ENCODE measurements at places on chromosomes 16 and 17.
A peak's percentile ranks its signal among the peaks of the same experiment; 100 is the strongest.

DNA sequence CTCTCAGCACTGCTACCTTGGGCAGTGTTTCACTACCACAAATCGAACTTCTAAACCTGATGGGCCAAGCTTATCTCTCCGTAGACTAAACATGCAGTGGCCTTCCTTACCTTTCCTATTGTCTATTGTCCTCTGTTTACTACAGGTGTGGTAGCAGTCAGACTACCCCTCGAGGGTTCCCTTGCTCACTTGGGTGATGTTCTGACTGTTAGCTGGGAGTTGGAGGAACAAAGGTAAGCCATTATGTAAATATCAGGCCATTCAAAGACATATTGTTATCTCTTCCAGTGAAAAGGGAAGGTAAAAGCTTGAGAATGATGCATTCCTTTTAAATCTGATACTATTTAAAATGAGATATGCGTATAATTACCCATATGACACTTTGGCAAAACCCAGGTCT, 828.3 kb upstream of the EEF2KMT start:
- DNase-seq: no peak

GRCh38 chr17:17385491-17385890, 82.3 kb downstream of the NT5M start:
- no peak for DNase-seq

DNA sequence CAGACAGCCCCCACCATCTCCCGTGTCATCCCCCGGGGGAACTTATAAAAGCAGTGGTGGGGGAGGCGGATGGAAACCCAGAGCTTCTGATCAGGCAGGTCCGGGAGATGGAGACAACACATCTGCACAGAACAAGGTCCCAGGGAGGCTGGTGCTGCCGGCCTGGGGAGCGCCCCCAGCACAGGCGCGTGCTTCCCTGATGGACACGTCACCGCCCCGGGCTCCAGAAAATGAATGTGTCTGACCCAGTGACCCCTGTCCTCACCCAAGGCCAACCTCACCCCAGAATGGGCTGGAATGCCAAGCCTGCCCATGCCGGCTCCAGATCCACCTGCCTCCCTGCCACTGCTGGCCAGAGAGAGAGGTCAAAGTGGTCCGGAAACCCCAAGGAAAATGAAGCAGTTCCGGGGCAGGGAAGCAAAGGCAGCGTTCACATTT, 12.5 kb downstream of the SLC7A5 start:
- DNase-seq: no peak

- DNase-seq: no peak
These were observed 2.9 kb upstream of the SRCIN1 start for GRCh38 chr17:38608648-38609047.

GRCh38 chr16:81861915-81862314, 82.8 kb downstream of the PLCG2 start:
- DNase-seq: no peak

- DNase-seq: no peak
These were observed 94.6 kb downstream of the SOCS1 start for GRCh38 chr16:11161439-11161838.

DNA sequence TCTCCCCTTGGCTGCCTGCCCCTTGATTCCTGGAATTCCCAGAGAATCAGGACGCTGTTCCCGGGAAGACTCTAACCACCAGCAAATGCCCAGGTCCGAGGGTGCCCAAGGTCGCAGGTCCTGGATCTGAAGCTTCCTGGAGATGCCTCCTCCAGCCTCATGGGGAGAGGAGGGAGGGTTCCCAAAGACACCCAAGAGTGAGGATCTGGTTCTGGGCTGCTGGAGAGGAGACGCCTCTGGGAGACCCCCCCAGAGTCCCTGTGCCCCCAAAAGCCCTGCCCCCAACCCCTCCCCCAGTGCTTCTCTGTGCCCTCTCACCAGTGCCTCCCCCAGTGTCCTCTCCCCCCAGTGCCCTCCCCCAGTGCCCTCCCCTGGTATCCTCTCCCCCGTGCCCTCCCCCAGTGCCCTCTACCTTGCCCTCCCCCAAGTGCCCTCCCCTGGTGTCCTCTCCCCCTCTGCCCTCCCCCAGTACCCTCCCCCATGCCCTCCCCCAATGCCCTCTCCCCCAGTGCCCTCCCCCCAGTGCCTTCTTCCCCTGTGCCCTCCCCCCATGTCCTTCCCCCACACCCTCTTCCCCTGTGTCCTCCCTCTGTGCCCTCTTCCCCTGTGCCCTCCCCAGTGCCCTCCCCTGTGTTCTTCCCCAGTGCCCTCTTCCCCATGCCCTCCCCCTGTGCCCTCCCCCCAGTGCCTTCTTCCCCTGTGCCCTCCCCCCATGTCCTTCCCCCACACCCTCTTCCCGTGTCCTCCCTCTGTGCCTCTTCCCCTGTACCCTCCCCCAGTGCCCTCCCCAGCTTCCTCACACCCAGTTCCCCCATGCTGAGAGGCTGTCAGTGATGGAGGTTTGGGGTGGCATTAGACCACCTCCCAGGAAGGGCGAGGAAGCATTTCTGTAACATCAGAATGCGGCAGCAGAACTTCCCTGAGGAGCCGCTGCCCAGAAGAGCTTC, 6.3 kb upstream of the SECTM1 start:
- no peak for DNase-seq

DNA sequence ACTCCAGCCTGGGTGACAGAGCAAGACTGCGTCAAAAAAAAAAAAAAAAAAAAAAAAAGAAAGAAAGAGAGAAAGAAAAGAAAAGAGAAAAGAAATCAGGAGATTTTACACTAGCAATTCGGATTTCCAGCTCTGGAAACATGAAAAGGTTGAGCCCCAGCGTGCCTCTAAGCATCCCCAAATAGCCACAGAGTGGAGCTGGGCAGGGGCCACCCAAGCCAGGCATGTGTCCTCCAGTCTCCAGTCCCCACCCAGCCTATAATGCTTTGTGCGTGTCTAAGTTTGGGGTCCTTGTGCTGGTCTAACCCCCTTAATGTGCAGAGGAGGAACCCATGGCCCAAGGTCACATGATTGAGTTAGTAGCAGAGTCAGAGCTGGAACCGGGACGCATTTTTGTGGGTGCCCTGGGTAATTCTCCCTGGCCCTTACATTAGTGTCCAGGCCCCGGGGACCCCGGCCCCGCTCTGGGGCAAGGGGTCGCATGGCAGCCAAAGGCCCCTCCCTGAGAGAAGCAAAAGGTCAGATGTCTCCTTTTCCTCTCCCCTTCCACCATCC, 19.9 kb downstream of the ADAM11 start:
- DNase-seq: no peak

DNA sequence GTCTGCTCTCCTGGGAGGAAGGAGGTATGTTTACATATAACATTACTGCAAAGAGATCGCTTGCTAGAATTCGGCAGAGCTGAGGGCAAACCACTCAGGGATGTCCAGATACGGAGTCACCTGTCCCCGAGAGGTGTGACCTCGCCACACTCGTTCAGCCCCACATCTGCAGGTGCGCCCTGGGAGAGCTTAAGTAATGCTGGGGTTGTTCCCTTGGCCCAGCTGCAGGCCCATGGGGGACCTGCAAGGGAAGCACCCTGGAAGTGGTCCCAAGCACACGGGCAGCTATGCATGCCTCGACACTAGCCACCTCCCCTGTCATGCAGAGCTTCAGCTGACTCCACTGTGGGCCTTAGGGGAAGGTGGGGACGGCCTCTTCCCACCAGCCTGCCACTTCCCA, 22.2 kb downstream of the USP22 start:
- DNase-seq: no peak

DNA sequence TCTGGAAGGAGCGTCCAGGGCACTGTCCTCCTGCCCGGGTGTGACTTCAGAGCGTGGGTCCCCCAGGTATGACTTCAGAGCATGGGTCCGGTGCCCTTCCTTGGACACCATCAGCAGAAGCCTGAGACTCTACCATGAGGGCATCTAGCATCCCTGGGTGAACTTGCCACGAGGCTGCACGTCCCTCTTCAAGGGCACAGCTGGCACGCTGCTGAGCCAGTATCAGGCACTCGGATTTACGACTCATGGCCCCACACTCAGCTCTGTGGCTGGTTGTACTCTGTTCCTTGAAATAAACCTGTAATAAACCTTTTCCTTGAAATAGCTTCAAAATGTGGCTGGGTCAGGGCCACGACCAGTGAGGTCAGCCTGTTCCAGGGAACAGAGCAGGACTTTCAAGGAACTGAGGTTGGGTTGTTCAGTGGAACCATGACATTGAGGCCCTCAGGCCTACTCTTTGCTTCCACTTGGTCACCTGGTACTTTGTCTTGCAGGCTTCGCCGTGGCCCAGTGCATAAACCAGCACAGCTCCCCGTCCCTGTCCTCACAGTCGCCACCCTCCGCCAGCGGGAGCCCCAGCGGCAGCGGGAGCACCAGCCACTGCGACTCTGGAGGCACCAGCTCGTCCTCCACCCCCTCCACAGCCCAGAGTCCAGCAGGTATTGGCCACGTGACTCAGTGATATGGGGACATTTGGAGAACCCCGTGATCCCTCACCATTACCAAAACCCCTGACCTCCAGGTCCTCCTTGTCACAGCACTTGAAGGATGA, 89.9 kb downstream of the SOCS1 start:
- DNase-seq: no peak

DNA sequence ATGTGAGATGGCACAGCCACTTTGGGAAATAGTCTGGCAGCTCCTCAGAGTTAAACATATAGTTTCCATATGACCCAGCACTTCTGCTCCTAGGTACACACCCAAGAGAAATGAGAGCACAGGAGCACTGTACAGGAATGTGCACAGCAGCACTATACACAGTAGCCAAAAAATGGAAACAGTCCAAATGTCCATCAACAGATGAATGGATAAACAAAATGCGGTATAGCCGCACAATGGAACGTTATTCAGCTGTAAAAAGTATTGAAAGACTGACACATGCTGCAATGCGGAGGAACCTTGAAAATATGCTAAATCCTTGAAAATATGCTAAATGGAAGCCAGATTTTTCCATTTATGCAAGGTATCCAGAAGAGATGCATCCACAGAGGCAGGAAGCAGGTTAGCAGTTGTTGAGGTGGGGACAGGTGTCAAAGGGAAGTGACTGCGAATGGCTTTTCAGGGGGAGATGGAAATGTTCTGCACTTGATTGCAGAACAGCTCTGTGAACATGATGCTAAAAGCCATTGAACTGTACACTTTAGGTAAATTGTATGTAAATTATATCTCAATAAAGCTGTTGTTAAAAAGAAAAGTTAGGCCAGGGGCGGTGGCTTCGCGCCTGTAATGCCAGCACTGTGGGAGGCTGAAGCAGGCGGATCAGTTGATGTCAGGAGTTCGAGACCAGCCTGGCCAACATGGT, 80.7 kb downstream of the MPRIP start:
- DNase-seq: no peak

DNA sequence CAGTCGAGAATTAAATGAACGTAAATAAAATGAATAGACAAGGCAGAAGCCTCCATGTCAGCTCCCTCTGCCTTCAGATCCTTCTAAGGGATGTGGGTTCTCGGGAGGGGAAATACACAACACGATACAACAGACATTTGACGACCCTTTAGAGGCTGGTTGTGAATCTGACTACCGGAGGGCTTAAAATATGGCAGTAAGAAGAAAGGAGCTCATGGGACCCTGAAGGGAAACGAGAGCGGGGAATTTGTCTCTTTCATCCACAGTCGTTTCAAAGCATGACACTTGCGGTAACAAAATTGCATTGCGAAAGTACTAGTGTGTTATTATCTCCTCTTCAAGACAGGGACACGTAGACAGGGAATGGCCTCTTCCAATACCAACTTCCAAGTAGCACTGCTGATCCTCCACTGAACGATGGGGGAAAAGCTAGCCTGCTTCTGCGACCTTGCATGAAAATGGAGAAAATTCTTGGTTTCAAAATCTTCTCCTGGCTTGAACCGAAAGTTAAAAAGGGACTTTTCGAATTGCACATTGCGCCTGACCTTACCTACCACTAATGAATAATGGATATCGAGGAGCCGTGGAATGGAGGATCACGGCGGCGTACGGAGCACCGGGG, 1.2 kb upstream of the TNRC6C start:
- no peak for DNase-seq

GRCh38 chr16:10776280-10776679, 32.6 kb downstream of the NUBP1 start:
- DNase-seq: no peak

DNA sequence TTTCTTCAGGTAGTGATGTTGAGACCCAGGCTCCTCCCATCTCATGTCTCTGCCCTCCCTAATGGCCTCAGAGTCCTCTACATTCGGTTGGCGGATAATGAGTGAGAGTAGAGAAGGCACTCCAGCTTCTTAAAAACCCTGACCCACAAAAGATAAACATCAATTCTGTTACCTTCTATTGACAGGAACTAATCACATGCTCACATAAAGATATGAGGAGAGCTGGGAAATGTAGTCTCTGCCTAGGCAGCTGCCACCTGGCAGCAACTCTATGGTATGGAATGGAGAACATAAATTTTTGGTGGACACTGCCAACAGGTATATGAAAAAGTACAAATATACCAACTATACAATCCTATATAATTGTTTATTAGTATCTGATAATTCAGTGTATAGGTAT, 110.7 kb upstream of the HLF start:
- DNase-seq: no peak

DNA sequence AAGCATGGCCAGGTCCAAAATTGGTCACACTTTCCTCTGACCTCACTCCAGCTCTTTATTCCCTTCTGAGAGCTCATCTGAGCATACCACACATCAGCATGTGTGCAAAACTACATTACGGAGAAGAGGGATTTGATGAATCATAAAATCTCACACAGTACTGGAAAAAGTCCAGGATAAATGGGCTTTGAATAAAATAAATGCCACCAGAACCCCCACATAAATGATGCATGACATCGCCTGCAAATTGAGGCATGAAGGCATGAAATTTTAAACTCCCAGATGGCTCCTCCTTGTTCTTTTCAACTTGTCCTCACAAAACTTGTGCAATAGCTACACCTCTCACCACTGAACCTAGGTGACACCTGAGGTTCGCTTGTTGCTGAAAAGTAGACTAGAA, 439.5 kb downstream of the CA10 start:
- no peak for DNase-seq

- peak; percentile 54 for DNase-seq
These were observed 20.1 kb downstream of the CD7 start for GRCh38 chr17:82297280-82297713.

GRCh38 chr17:19716108-19717030, at the start of gene SLC47A2:
Gene SLC47A2, minus strand, starts transcription at chr17:19716584. Its CDS starts 29 bp downstream, at chr17:19716555.
- no peak for DNase-seq

- DNase-seq: no peak
These were observed 37.1 kb downstream of the LCMT1 start for GRCh38 chr16:25148568-25149215.

GRCh38 chr16:12214509-12214908, 238.0 kb downstream of the SNX29 start:
- DNase-seq: no peak
